Left cardiac atrium (tissue), 4 donors: ENCODE measurements at places on chromosomes 6 and 20. TPM values are rescaled to one million over a fixed set of nuclear protein-coding genes. Genes with fewer than 3 reads are reported as not detected.

BEND6 gene
- total RNA-seq, result 0.82 TPM

CLDN20 gene
- not detected for total RNA-seq

EEF1E1 gene
- total RNA-seq, result 18.5 TPM

ITPR3 gene
- total RNA-seq, result 16.6 TPM

SLC17A1 gene
- not detected for total RNA-seq

KIAA1755 gene
- 8.1 TPM for total RNA-seq

TNF gene
- total RNA-seq, result 0.92 TPM

LAMA4 gene
- 63.7 TPM for total RNA-seq

FOXF2 gene
- 0.24 TPM for total RNA-seq

GABRR1 gene
- total RNA-seq, result not detected

CYP21A2 gene
- total RNA-seq, result 10.3 TPM

SCUBE3 gene
- 0.13 TPM for total RNA-seq

BANF2 gene
- not detected for total RNA-seq
